Osteocyte (in vitro differentiated cells): ENCODE measurements at places on chromosomes 16 and 17. TPM values are rescaled to one million over a fixed set of nuclear protein-coding genes. Genes with fewer than 3 reads are reported as not detected.

- H3K4me1 ChIP-seq: peaks cover 9% of the 10 kb centered on the region
- H3K27me3 ChIP-seq: peaks cover 20% of the 10 kb centered on the region
- no peak for DNase-seq
- no peaks in the 10 kb centered on the region for H3K36me3 ChIP-seq
- no peak overlapping the region for H3K4me3 ChIP-seq
- no peak overlapping the region for H3K27ac ChIP-seq
Measured at GRCh38 chr17:74604200-74604599, 12.1 kb upstream of the CD300LD start.

DNA sequence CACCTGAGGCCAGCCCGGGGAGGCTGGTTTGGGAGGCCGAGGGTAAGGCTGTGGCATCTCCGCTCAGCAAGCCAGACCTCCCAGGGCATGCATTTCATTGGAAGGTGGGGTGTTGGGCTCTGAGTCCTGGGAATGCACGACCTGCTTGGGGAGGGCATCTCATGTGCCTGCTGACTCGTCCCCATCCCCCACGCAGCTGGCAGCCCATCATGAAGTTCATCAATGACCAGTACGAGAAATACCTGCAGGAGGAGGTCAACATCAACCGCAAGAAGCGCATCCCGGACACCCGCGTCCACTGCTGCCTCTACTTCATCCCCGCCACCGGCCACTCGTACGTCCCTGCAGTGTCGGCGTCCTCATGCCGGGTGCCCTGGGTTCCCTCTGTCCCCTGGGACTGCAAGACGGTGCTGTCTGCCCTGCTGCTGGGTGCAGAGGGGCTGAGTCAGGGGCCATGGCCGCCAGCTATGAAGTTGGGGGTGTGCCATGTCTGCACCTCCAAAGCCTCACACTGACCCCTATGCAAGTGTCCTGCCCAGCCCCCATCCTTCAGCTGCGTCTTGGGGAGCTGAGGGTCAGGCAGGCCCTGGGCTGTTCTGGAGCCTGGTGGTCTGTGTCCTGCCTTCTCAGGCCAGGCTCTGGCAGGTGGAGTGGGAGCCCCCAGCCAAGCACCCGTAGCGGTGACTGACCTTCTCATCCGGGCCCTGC is 347.9 kb downstream of the SEC14L1 start:
- H3K27ac ChIP-seq: no peak overlapping the region
- DNase-seq: no peak
- H3K27me3 ChIP-seq: no peaks in the 10 kb centered on the region
- H3K36me3 ChIP-seq: peaks cover 21% of the 10 kb centered on the region
- H3K4me1 ChIP-seq: peaks cover 14% of the 10 kb centered on the region

DNA sequence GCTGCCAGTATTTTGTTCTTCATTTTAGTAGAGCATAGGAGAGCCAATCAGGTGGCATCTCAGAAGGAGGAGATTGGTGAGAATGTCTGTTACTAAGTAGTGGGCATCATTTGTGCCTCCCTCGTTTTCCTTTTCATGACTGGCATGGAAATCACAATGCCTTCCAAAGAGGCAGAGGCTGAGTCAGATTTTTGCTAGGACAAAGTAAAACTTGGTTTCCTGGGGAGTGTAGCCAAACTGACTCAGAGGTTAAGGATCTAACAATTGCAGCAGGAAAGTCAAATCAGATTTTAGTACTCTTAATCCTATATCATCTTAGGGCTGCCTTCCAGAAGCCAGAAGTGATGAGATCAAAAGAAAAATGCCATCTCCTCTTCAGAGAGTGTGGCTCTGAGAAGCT is 138.7 kb downstream of the ANKFN1 start:
- no peaks in the 10 kb centered on the region for H3K4me1 ChIP-seq
- no peaks in the 10 kb centered on the region for H3K36me3 ChIP-seq
- DNase-seq: no peak
- H3K4me3 ChIP-seq: no peak overlapping the region
- H3K27ac ChIP-seq: no peak overlapping the region

The TNP2 gene
- total RNA-seq: not detected in 2 replicates

- DNase-seq: no peak
- H3K4me1 ChIP-seq: peaks cover 50% of the 10 kb centered on the region
- peak overlapping the region; percentile 70 for H3K27ac ChIP-seq
- H3K4me3 ChIP-seq: no peak overlapping the region
- H3K36me3 ChIP-seq: peaks cover 26% of the 10 kb centered on the region
Measured at GRCh38 chr17:81557276-81558114, 5.3 kb upstream of the FAAP100 start.

DNA sequence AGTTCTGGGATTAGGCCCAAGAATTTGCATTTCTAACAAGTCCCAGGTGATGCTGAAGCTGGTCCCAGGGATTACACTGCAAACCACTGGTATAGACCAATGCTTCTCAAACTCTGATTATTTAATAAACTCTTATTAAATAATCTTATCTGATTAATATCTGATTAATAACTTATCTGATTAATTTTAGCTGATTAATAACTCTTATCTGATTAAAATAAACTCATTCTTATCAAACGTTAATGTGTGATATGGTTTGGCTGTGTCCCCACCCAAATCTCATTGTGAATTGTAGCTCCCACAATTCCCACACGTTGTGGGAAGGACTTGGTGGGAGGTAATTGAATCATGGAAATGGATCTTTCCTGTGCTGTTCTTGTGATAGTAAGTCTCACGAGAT is 78.6 kb upstream of the TANC2 start:
- peaks cover 12% of the 10 kb centered on the region for H3K4me1 ChIP-seq
- H3K4me3 ChIP-seq: no peak overlapping the region
- no peaks in the 10 kb centered on the region for H3K27me3 ChIP-seq
- no peak overlapping the region for H3K27ac ChIP-seq

GRCh38 chr17:71917715-71918114 is 203.1 kb upstream of the SOX9 start:
- H3K27me3 ChIP-seq: peaks cover 16% of the 10 kb centered on the region
- no peak overlapping the region for H3K27ac ChIP-seq
- H3K36me3 ChIP-seq: no peaks in the 10 kb centered on the region
- no peak overlapping the region for H3K4me3 ChIP-seq
- DNase-seq: no peak
- H3K4me1 ChIP-seq: no peaks in the 10 kb centered on the region

The TEKT3 gene
- total RNA-seq: not detected in 2 replicates

DNA sequence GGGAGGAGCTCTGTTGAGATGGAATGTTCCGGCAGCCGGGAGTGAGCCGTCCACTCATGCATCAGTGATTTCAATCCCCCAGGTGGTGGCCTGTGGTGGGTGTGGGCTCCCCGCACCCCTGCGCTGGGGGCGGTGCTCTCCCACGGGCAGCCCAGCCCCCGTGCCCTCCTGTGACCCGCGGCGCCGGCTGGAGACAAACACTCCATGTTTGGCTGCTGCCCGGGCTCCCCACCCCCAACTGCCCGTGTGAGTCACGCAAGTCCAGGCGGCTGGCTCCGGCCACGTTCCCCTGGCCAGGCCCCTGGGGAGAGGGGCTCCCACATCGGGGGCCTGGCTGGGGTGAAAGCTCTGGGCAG is 29.4 kb downstream of the CACNA1H start:
- no peak overlapping the region for H3K4me3 ChIP-seq
- peak overlapping the region; percentile 88 for H3K27ac ChIP-seq
- no peaks in the 10 kb centered on the region for H3K36me3 ChIP-seq
- peak; percentile 96 for DNase-seq
- no peaks in the 10 kb centered on the region for H3K27me3 ChIP-seq

The ARL6IP1 gene
- 95.4 and 97.9 TPM in 2 replicates for total RNA-seq

The TMED6 gene
- total RNA-seq: 0.40 and 0.94 TPM in 2 replicates

The SMIM5 gene
- total RNA-seq: 0.24 and 0.42 TPM in 2 replicates

- peak; percentile 88 for DNase-seq
- H3K27ac ChIP-seq: peak within 1 kb of the TSS; percentile 72
- H3K4me3 ChIP-seq: peak within 1 kb of the TSS; percentile 94
Measured at GRCh38 chr17:72120642-72121163, at the start of gene SOX9. SOX9 (plus strand) TSS chr17:72121020; CDS start chr17:72121392, 372 bp downstream.

DNA sequence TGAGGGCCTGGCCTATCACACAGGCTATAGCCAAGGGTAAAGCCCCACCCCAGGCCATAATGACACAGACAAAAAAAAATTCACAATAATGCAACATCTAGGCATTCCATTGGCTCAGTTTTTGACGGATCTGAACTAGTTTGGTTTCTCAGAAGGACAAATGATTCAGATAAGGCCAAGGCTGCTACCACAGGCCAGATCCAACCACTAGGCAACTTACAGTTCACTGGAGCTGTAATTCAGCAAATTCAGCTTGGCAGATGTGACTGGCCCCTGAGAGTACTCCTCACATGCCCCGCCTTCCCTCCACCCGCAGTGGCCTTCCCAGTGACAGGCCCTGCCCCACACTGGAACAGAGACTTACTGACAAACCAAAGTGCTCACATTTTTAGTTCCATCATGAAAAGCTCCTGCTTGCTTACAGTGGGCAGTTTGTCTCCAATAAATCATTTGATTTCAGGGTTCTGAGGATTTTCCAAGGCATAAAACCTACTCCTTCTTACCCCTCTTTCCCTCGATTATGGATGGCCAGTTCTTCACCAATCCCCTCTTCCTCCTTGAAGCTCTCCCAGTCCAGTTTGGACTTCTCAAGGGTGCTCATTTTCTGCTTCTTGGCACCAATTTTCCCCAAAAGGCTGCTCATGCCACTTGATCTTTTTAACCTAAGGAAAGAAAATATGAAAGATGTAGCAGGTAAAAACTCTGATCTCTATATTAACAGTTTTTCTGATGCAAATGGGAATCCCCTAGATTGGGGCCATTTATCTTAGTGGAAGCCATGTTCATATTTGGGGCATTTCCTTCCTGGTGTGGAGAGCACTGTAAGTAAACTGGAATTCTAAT is 53.3 kb upstream of the BCAR1 start:
- no peak for DNase-seq
- H3K4me1 ChIP-seq: peaks cover 37% of the 10 kb centered on the region

GRCh38 chr17:73137376-73137775 is 27.4 kb upstream of the SSTR2 start:
- no peak overlapping the region for H3K27ac ChIP-seq
- no peaks in the 10 kb centered on the region for H3K36me3 ChIP-seq
- peaks cover 9% of the 10 kb centered on the region for H3K27me3 ChIP-seq
- no peak overlapping the region for H3K4me3 ChIP-seq
- DNase-seq: no peak

The WDR45B gene
- total RNA-seq: 75.6 and 78.5 TPM in 2 replicates

The CLEC18A gene
- total RNA-seq: 1.1 and 1.2 TPM in 2 replicates

DNA sequence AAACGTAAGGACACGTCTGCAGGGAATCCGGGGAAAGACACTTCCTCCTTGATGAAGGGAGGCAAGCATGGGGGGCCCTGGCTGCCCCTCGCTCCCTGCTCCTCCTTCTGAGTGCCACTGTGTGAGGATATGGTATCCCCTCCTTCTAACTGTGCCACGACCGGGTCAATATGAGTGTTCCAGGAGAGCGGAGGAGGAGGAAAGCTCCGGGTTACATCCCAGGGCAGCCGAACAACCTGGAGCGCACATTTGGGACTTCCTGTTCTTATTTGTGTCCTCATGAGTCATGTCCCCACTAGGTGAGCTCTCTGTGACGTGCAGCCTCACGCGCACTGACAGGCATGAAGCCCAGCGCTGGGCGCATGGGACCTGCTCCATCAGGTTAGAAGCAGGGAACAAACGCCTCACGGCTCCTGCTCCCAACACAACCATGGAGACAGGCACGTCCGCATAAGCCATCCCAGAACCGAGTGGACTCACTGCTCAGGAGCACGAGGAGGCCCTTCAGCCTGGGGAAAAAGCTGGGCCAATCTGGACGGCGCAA is 92.9 kb upstream of the DNAH17 start:
- H3K4me3 ChIP-seq: no peak overlapping the region
- no peak for DNase-seq
- no peaks in the 10 kb centered on the region for H3K27me3 ChIP-seq
- H3K4me1 ChIP-seq: peaks cover 44% of the 10 kb centered on the region
- H3K36me3 ChIP-seq: peaks cover 29% of the 10 kb centered on the region

The USP43 gene
- 3.8 TPM in 2 replicates for total RNA-seq

- no peak for DNase-seq
- H3K27ac ChIP-seq: no peak overlapping the region
- H3K27me3 ChIP-seq: peaks cover 35% of the 10 kb centered on the region
- H3K4me1 ChIP-seq: no peaks in the 10 kb centered on the region
- no peaks in the 10 kb centered on the region for H3K36me3 ChIP-seq
Measured at GRCh38 chr16:86338403-86339115, 171.8 kb upstream of the FOXF1 start.

- peak; percentile 90 for DNase-seq
- H3K36me3 ChIP-seq: peaks cover 24% of the 10 kb centered on the region
- H3K4me3 ChIP-seq: no peak overlapping the region
- peak overlapping the region; percentile 47 for H3K27ac ChIP-seq
Measured at GRCh38 chr17:76681222-76682137, 29.3 kb downstream of the MXRA7 start.

The TMEM238L gene
- total RNA-seq: not detected in 2 replicates

DNA sequence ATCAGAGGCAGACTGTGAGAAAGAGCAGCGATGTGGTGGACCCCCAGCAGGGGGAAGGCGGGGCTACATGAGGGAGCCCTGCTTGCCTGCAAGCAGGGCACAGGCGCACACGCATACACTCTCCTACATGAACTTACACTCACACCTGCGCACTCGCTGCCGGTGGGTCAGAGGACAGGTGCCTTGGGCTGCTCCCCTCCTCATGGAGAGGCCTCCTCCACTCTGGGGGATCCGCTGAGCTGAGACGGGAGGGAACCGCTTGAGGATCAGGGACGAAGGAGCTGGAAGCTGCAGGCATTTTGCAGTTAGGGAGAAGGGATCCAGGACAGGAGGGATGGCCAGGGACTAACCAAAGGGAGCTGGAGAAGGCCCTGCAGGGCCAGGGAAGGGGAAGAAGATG is 14.2 kb downstream of the OSBPL7 start:
- peaks cover 11% of the 10 kb centered on the region for H3K27me3 ChIP-seq
- peaks cover 32% of the 10 kb centered on the region for H3K36me3 ChIP-seq
- H3K27ac ChIP-seq: no peak overlapping the region
- peaks cover 21% of the 10 kb centered on the region for H3K4me1 ChIP-seq
- no peak overlapping the region for H3K4me3 ChIP-seq
- no peak for DNase-seq

The KRT20 gene
- total RNA-seq: not detected in 2 replicates

The PLEKHH3 gene
- total RNA-seq: 26.7 and 28.9 TPM in 2 replicates

GRCh38 chr16:80526418-80527061 is 14.3 kb upstream of the DYNLRB2 start:
- no peaks in the 10 kb centered on the region for H3K4me1 ChIP-seq
- no peak overlapping the region for H3K27ac ChIP-seq
- H3K4me3 ChIP-seq: no peak overlapping the region
- no peaks in the 10 kb centered on the region for H3K36me3 ChIP-seq
- peaks cover 62% of the 10 kb centered on the region for H3K27me3 ChIP-seq
- DNase-seq: no peak

GRCh38 chr16:82605863-82606620 is 20.7 kb upstream of the CDH13 start:
- H3K27ac ChIP-seq: no peak overlapping the region
- H3K27me3 ChIP-seq: peaks cover 11% of the 10 kb centered on the region
- DNase-seq: no peak
- no peak overlapping the region for H3K4me3 ChIP-seq
- peaks cover 9% of the 10 kb centered on the region for H3K4me1 ChIP-seq
- H3K36me3 ChIP-seq: no peaks in the 10 kb centered on the region

GRCh38 chr17:8222380-8222629 is 11.9 kb upstream of the AURKB start:
- peaks cover 39% of the 10 kb centered on the region for H3K4me1 ChIP-seq
- H3K27me3 ChIP-seq: no peaks in the 10 kb centered on the region
- H3K4me3 ChIP-seq: peak overlapping the region; percentile 97
- no peaks in the 10 kb centered on the region for H3K36me3 ChIP-seq
- DNase-seq: no peak
- H3K27ac ChIP-seq: peak overlapping the region; percentile 100

GRCh38 chr16:57608462-57609113 is 19.8 kb upstream of the ADGRG1 start:
- H3K4me1 ChIP-seq: no peaks in the 10 kb centered on the region
- no peak overlapping the region for H3K4me3 ChIP-seq
- no peaks in the 10 kb centered on the region for H3K36me3 ChIP-seq
- peaks cover 6% of the 10 kb centered on the region for H3K27me3 ChIP-seq
- H3K27ac ChIP-seq: no peak overlapping the region

The MARCHF10 gene
- not detected in 2 replicates for total RNA-seq

The KRT33A gene
- total RNA-seq: not detected in 2 replicates
